ENCODE measurements at places on chromosomes 6 and 20.

DNA sequence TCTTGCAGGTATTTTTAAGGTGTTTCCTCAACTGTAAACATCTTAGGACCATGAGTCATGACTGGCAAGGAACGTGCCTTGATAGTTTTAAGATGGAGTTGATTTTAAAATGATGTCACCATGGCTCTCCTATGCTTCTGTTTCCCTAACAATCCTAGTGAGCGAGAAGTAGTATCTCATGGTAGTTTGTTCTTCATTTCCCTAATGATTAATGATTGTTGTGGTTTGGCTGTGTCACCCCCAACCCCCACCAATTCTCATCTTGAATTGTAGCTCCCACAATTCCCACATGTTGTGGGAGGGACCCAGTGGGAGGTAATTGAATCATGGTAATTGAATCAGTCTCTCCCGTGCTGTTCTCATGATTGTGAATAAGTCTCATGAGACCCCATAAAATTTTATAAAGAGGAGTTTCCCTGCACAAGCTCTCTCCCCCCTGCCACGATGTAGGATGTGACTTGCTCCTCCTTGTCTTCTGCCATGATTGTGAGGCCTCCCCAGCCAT, 16.8 kb upstream of the BNIP5 start:
- DNase-seq, result no peak

DNA sequence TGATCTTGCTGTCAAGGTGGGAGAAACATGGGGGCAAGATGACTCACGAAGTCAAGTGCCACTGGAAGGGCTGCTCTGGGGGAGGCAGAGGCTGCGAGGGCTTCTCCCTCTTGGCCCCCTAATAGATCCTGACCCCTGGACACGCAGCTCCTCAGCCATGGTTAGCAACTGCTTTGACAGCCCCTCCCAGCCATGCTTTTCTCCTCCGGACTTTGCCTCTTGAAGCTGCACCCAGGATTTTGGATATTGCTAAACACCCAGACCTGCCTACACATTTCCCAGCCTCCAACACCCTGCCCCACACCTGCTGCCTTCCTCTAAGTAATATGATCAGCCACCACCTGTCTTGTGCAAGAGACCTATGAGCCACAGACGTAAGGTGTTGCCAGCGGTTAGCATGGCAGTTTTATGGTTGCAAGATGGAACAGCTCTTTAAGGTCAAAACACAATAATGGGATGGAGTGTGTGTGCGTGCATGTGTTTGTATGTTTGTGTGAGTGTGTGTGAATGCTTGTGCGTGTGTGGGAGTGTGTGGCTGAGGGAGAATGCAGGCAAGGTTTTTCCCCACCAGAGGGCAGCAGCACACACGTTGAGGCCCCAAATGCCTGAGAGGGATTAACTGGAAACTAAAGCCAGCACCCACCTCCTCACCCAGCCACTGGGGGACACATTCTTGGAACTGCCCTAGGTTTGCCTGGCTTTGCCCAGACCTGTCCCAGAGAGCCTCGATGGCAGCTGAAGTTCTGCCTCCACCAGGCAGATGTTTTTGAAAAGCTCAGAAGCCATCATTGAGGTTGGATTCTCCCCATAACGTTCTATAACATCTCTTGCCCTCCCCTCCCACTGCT, 2.5 kb downstream of the IP6K3 start:
- peak; percentile 44 for DNase-seq

- peak; percentile 29 for DNase-seq
Observed at GRCh38 chr6:158869826-158870648, 50.9 kb upstream of the EZR start.

GRCh38 chr20:1526896-1527295, 30.6 kb downstream of the SIRPD start:
- no peak for DNase-seq

DNA sequence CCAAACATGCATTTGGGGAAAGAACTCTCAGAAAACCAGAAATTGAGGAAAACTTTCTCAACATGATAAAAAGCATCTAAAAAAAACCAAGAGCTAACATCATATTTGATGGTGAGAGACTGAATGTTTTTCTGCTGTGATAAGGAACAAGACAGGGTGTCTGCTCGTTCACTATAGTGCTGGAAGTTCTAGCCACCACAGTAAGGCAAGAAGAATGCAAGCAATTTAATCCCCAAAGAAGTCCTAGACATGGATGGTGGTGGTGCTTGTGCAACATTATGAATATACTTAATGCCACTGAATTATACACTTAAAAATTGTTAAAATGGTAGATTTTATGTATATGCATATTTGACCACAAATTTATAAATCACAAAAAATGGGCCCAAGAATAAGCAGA, 53.4 kb downstream of the LYRM2 start:
- DNase-seq, result no peak

- DNase-seq, result no peak
Observed at GRCh38 chr20:30816182-30816645, 441.2 kb upstream of the DEFB115 start.

- DNase-seq, result no peak
Observed at GRCh38 chr6:111265842-111266241, 178.5 kb downstream of the SLC16A10 start.

- no peak for DNase-seq
Observed at GRCh38 chr6:83891586-83891985, 32.1 kb downstream of the CYB5R4 start.

DNA sequence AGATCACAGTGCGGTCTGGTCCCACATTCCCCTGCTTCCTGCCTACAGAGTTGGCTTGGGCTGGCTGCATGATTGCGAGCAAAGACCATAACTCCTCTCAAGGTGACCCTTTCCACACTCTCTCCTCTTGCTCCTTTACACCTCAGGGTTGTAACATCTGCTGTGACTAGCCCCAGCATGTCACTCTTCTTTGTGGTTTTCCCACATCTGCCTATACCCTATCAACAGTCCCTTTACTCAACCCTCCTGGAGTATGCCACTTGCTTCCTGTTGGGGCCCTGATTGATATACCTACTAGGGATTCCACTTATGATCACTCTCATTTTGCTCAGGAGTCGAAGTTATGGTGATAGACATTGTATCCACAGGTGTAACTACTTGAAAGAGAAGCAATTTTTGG, 58.9 kb upstream of the SGK1 start:
- DNase-seq, result no peak

- DNase-seq, result peak; percentile 58
Observed at GRCh38 chr20:46174469-46175126, 56.5 kb downstream of the CD40 start.

DNA sequence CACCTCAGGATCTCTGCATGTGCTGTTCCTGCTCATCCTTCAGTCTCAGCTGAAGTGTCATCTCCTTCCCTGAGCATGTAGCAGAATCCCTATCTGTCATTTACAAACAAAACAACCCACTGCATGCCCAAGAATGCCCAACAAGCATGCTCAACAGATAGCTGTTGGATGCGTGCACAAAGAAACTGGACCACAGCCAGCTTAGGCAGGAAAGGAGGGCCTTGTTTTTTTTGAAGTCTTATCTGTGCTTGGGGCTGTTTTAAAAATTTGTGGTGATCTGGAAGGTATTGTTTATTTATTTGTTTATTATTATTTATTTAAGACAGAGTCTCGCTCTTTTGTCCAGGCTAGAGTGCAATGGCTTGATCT, 18.5 kb upstream of the SLC16A10 start:
- DNase-seq, result no peak

GRCh38 chr20:25623225-25623735, 534 bp downstream of the NANP start:
- DNase-seq, result no peak

Measured in activated CD8-positive, alpha-beta memory T cell treated with anti-CD3 and anti-CD28 coated beads for 1 hour (primary cell).